ENCODE measurements at places on chromosomes 12 and 14. TPM values are rescaled to one million over a fixed set of nuclear protein-coding genes. Genes with fewer than 3 reads are reported as not detected.

DNA sequence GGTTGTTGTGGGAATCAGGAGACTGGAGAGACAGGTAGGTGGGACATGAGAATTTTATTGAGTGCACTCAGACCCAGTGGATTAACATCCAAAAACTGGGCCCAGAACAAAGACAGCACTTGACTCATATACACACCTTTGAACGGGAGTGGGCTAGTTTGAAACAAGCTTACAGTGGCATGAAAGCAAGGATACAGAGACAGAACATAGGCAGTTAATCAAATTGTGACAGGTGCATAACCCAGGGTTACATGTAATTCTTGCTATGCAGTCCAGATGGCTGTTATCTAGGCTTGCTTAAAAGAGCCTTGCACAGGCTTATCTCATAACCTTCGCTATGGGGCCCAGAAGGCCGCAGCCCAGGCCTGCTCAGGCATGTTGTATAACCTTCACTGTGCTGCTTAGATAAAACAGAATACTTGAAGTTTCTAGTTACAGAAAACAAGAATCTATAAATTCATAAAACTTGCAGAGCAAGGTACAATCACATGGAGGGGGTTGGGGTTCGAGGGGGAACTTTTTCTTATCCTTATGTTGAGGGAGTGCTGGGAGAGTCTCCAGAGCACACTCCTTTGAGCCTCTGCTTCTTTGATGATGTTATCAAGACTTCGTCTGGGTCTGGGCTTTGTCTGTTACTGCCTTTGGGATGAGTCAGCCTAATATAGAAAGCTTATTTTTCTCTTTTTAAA lies 81.7 kb downstream of the TNFAIP2 start:
- DNase-seq: no peak

DNA sequence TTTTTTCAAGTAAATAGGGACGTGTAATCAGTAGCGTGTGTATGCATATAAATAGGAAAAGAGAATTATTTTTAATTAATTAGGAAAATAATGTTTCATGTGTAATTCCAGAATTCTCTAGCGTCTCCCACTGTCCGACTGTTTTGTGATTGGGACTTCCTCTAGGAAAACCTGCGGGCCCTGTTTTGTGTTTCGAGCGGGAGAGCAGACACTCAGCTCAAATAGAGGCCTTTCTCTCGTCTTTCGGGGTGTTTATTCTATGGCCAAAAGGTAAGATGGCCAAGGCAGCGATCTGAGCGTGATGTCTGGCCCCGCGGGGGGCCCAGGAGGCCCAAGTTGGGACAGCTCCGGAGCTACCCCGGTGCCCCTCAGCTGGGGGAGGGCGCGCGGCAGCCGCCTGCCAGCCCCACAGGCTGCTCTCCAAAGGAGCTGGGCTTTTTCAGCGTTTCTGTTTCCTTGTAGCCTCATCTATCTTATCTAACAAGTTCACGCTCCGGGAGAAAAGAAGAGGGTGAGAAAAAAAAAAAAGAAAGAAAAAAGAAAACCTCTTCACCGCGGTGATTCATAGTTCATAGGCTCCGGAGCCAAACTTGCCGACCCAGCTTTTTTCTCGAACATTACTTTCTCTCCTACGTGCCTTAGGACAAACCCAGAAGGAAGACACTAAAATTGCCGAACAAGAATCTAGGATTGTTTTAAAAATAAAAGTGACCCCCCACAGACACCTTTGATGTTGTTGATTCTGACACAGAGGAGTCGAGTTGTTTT lies 7.5 kb upstream of the FOXG1 start:
- DNase-seq: no peak

GRCh38 chr12:57299514-57300016 lies 48.6 kb upstream of the STAC3 start:
- no peak for DNase-seq

DNA sequence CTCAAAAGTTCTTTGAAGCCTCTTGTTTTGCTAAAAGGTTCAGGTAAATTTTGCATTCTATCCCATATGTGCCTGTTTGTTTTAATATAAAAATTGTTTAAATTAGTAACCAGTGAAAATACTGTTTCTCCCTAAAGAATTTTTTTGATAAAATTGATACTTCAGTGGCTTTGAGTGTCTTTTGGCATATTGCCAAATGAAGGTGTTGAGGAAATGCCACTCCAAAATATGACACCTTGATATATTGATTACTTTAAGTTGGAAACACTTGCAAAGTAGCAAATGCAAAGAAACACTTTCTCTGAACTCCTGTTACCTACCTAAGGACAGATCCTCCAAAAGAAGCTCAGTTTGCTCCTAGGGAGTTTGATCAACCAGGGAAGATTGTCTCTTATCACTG lies 8.4 kb downstream of the STYX start:
- no peak for DNase-seq

- DNase-seq: no peak
Observed at GRCh38 chr12:88951177-88951576, 370.9 kb upstream of the KITLG start.

DNA sequence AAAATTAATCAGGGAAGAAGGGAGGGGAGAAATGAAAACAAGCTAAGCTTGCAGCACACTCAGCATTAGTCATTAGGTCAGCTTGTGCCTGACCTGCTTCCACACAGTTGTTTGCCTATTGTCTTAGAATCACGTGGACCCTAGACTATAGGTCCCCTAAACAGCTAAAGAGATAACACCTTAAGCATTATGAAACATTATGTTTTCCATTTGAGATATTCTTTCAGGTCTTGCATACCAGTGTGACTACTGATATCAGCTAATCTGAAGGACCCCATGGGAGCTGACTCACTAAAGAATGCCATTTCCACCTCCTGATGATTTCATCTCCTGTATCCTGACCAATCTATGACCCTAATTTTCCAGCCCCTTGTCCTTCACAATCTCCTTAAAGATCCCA lies 154.1 kb upstream of the FUT8 start:
- DNase-seq: no peak

DNA sequence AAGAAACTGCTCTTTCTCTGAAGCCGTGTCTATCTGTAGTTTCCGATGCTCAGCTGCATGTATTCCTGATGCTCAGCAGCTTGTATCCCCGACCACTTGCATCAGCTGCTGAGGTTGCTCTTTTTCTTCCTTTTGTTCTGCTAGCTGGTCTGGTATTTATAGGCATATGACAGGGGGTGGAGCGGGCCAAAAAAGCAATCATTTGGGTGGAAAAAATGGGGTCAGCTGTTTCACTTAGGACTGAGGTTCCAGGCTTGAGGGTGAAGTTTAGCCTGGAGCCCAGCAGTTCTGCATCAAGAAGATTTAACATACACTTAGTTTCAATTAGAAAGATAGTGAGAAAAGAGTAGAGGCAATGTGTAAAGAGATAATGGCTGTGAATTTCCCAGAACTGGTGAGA lies 23.6 kb upstream of the AMN1 start:
- DNase-seq: no peak

DNA sequence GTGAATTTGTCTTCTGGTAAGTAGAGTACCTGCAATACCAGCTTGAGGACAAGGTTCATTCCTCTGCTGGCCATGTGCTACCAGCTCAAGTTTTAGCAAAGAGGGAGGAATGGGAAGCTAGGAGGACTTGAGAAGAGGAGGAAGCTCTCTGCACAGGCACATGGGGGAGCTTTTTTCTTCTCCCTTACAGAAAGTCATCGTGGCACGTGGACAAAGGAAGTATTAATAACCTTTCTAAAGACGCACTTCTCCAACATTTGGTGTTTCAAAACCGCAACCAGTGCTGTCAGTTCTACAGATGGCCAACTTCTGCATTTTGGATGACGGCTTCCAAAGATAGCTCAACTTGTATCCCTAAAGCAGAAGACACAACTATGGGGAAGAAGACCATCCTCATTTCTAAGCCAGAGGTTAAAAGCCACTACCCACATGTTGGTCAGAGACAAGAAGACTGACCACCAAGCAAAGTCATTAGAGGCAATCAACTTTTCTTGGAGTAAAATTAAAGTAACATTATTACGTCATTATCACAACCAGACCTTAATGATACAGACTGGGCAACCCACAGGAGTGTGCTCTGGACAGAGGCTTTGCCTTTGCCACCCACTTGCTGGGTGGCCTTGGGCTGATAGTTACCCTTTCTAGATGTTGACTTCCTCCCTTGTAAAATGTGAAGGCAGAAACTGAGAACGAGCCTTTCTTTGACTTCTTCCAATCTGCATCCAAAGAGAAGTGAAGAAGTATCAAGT lies 12.3 kb upstream of the TMED10 start:
- no peak for DNase-seq

DNA sequence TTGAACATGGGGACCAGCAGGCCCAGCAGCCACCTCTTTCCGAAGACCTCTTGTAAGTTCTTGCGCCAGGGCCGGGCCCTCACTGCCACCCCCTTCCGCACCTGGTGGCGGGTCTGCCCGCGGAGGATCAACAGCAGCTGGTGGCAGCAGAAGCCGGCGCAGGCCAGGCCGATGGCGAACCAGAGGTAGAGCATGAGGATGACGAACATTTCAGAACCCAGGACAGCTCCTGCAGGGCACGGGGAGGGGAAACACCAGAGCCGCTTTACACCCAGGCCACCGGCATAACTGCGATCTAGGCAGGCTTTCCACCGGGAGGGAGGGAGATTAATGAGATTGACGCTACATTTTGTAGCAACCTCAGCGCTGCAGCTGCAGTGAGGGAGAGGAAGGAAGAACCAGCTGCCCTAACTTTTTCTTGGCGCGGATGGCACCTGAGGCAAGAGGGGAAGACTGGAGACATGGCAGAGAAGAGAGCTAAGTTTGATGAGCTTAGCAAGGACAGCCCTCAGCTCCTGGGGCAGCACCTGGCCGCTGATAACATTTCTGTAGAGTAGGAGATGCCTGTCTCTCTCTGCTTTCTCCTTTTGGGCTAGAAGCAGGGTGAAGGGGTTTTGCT lies 7.8 kb downstream of the ZDHHC22 start:
- DNase-seq: no peak

GRCh38 chr14:30656190-30656632 lies 34.1 kb downstream of the SCFD1 start:
- peak; percentile 49 for DNase-seq

- no peak for DNase-seq
Observed at GRCh38 chr12:44157359-44157758, 321.5 kb downstream of the TMEM117 start.

DNA sequence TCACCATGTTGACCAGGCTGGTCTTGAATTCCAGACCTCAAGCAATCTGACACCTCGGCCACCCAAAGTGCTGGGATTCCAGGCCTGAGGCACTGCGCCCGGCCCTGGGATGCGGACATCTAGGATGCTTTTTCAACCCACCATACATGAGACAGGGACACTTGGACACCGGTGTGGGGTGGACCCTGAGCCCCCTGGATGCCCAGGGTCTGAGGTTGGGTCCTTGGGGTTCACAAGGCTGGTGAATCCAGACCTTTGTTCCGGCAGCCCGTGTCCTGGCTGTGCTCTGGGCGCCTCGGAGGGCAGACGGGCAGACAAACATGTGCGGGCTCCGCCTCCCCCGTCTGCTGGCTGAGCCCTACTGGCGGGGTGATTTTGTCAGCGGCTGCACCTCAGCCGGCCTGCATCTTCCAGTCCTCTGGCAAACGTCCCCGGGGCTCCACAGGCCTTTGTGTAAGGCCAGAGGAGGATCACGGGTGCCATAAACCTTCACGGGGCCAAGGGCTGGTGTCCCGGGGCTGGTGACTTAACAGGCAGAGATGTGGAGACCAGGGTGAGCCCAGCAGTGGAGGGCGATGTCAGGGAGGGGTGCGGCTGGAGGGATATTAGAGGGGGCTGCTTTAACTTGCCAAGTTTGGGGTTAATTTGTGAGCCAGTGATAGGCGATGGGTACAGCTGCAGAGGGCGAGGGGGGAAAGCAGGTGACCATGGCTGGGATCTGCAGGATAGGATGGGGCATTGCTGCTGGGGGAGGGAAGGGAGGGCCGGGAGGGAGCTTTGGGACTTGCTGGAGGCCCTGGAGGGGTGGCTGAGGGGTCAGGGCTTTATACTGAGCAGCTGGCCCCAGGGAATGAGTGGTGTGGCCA lies 5.8 kb downstream of the ASPG start:
- DNase-seq: no peak

- no peak for DNase-seq
Observed at GRCh38 chr12:107435072-107435471, 250.5 kb upstream of the PWP1 start.

GRCh38 chr12:25253371-25254068 lies 2.8 kb upstream of the KRAS start:
- DNase-seq: no peak

GRCh38 chr12:84732828-84733340 lies 179.7 kb downstream of the SLC6A15 start:
- DNase-seq: no peak

GRCh38 chr12:22715254-22715653 lies 90.3 kb downstream of the ETNK1 start:
- DNase-seq: no peak

DNA sequence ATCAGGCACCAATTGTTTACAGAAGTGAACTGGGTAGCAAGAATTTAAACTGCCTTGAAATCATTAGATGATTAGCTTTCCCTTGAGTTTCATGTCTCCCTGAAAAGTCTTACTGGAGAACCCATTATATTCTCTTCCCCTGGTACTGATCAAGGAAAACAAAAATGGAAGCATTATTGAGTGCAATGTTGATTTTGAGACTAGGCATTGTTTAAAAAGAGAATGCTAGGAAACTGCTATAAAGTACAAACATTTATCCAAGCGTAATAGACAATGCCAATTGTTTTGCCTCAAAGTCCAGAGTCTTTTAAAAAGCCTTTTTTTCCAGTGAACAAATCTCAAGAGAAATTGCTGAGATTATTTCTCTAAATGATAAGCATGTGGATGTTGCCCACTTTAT lies 197.0 kb downstream of the CCER1 start:
- DNase-seq: no peak

DNA sequence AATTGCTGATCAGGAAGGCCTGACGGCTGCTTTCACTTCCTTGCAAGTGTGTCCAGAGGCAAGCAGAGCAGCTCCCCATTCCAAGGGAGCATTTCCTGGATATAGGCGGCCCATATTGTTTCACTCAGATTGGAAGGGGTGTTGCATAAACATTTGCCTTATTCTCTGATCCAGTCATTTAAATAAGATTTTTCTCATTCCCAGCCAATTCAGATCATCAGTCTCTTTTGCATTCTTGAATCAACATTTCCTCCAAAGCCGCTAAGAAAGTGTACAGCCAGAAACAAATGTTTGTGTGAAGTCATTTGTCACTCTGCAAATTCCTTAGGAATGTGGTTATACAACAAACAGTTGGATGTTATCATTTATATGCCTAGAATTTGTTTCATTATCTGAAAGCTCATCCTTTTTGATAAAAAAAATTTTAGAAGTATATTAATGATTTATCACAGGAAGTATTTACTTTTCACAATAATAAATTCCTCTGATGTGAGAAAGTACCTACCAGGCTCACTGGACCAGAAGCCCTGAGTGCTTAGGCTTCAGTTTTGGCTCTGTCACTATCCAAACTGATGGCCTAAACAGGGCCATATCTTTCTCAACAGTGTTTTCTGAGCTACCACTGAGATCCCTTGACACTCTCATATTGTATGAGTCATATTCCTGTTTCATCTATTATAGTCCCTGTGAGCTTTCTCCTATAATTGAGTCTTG lies 379.6 kb downstream of the CCDC91 start:
- DNase-seq: peak; percentile 65

Gene PXN
- total RNA-seq: 59.7 TPM

Gene STON2
- 1.6 TPM for total RNA-seq

Gene MAP1LC3B2
- 0.73 TPM for total RNA-seq

Gene LRP1-AS
- not detected for total RNA-seq

Gene AKAP5
- total RNA-seq: 0.10 TPM

Gene ERBB3
- 136 TPM for total RNA-seq

Gene ERP27
- 0.37 TPM for total RNA-seq

Gene GLI1
- total RNA-seq: 4.2 TPM

Gene HOXC4
- total RNA-seq: 4.0 TPM
